ENCODE measurements at places on chromosomes 3 and 15.

DNA sequence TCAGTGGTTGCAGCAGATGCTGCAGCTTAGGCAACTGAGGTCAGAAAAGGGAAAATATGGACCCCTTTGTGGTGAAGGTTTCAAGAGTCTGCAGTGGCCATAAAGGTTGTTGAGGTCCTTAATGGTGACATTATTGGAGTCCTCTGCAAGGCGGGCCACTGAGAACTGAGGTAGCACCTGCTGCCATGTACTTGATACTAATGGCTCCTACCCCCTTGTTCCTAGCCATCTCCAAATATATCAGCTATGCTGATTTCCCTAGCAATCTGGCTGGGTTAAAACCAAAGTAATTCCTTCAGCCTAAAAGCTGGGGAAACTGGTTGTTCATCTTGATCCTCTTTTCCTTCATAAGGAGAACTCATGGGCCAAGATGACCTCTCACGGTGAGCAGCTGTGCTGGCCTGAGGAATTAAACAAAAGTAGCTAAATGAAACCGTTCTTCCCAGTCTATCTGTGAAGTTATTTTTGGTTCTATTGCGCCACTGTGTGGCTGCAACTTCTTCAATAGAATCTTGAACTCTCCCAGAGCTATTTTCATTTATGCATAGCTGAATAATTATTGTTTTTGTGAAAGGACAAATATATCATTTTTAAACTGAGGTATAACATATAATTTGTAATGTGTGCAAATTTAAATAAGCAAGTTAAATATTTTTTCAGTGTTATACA, 76.1 kb upstream of the PLSCR4 start:
- peak; percentile 32 for DNase-seq

GRCh38 chr3:100041328-100041749, 73.0 kb downstream of the FILIP1L start:
- DNase-seq = peak; percentile 22

- DNase-seq = peak; percentile 54
Observed at GRCh38 chr3:127803619-127804018, 18.7 kb downstream of the MGLL start.

DNA sequence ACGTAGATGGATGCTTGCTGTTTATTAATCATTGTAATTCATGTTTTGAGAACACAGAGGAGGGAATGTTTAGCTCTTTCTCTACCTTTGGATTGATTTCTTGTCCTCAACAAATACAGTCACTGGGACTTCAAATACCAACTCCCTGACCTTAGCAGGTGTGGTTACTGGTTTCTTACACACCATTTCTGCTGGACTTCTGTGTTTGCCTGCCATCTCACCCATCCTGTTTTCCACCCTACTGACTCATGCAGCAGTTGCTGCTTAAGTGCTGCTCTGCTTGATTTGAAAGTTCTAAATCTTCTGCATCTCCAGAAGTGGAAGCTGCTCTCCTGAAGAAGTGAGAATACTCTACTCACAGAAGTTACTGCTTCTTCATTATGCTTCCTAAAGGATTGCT, 170.3 kb downstream of the ZPLD1 start:
- no peak for DNase-seq

Data from LoVo (cell line).